ENCODE measurements at places on chromosomes 3 and 15.

- no peak for DNase-seq
Observed at GRCh38 chr15:66157507-66157906, 96.0 kb downstream of the MEGF11 start.

- DNase-seq, result no peak
Observed at GRCh38 chr15:50365570-50365969, 10.6 kb upstream of the GABPB1 start.

DNA sequence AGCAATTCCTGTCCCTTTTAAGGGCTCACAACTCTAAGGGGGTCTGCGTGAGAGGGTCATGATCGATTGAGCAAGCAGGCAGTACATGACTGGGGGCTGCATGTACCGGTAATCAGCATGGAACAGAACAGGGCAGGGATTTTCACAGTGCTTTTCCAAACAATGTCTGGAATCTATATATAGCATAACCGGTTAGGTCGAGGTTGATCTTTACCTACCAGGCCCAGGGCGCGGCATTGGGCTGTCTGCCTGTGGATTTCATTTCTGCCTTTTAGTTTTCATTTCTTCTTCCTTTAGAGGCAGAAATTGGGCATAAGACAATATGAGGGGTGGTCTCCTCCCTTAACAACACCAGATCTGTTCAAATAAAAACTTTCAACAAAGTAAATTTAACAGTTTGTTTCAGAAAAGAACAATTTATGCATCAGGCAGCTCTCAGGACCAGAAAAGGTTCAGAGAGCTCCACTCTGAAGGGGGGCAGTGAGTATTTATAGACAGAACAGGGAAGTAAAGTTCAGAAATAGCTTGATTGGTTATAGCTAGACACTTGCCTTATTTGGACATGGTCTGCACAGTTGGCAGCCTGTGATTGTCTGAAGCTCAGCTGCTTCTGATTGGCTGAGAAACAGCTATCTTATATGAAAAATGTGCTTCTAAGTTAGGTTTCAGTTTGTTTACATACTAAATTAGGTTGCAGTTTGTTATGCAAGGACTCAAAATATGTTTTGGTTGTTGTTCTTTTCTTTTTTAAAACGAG, 17.2 kb upstream of the B4GALT4 start:
- DNase-seq, result no peak

GRCh38 chr3:94137377-94137776, 74.5 kb downstream of the NSUN3 start:
- DNase-seq, result no peak

DNA sequence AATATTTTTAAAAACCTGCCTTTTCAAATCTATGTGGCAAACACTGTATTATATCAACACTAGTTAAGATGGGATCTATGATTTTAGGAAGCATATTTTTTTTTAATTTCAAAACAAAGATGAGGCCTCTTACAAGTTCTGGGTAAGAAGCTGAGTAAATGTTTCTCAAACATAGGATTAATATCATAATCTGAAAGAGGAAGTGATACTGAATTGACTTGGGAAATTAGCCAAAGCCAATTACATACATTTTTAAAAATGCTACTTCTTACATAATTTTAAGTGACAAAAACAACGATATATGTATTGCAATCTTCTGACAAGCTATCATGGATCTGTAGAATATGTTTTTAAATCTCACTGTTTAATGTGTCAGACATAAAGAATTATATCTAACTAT, 135.1 kb upstream of the UBP1 start:
- DNase-seq, result no peak

DNA sequence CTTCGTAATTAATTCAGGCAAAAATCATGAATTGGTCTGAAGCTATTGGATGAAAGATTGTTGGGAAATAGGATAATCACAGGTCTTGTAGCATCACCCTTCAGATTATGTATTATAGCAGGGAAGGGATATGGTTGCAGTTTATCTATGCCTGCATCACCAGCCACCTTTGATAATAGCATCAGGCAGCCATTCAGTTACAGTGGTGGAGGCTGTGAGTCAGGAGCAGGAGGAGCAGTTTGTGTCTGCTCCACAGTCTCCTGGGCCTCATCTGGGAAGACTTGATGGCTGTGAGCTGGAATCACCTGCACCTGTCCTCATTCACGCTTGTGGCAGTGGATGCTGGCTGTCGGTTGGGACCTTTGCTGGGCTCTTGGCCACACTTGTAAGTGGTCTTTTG, 104.3 kb upstream of the PLXNA1 start:
- DNase-seq, result no peak

GRCh38 chr3:159988617-159989271, at the start of gene IL12A:
IL12A (plus strand) TSS chr3:159988835.
- DNase-seq, result peak; percentile 88

GRCh38 chr3:185657691-185658503, 71.8 kb downstream of the SENP2 start:
- no peak for DNase-seq

GRCh38 chr3:158127250-158128219, 17.6 kb downstream of the RSRC1 start:
- DNase-seq, result no peak

DNA sequence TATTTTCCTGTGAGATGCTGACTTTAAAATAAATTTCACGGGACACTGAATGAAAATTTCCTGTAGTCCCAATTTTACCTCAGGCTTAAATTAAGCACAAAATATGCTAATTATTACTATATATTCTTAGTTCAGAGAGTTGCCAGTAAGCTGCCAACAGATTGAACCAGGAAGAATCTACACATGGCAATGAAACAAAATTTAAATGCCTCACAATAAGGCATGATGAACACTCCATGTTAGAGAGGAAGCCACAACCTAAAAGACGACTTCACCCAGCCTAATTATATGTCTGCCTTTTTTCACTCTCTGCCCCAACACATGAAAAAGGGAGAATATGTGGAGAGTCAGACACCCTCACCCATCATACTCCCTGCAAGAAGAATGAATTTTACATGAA, 39.7 kb downstream of the DNAAF4 start:
- no peak for DNase-seq

- DNase-seq, result no peak
Observed at GRCh38 chr3:177126015-177126773, 71.1 kb downstream of the TBL1XR1 start.

GRCh38 chr3:193593668-193594030, 641 bp downstream of the OPA1 start:
- DNase-seq, result peak; percentile 66

DNA sequence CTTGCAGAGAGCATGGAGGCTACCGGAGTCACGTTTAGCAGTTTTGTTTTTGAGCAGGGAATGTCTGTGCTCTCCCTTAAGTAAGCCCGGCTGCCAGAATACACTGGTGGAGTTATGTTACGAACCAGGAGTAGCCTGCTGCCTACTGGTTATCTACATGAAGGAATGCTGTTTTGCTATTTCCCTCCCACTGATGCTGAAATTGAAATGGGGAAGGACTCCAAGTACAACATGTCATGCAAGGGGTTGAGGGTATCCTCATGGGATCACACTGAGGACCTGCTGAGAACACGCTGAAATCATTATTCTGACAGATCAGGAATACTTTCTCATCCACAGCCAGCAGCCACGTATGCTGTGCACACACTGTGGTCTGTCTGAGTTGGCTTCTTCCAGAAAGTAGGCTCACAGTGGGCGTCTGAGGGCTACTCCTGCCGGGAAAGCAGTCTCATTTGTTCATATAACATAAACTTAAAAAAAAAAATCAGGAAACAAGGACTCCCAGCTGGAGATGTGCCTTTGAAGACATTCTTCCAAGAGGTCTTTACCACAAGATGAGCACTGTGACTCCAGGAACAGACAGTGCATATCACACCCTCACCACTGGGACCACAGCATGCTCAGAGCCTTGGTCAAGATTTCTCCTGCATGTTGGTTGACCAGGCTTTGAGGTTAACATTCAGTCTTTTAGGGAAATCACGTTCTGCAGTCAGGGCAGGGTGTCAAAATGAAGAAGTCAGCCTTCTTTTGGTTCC, 300.4 kb upstream of the RASGRP1 start:
- no peak for DNase-seq

DNA sequence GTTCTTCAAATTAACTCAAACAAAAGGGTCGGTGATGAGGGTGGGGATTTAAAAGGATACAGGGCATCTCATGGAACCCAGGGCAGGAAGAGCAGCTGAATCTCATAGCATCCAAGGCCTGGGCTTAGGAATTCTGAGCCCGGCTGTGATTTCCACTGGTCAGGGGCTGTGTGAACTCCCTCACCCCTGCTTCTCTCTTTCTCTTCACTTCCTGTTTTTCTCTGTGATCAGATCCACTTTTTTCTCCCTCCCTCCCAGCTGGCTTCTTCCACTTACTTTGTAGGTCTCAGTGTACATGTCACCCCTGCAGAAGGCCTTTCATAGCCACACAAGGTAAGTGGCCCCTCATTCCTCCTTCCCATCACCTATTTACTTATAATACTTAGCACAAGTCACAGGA, 68.2 kb upstream of the CORO2B start:
- no peak for DNase-seq

GRCh38 chr3:13091898-13092611, 18.8 kb upstream of the IQSEC1 start:
- peak; percentile 84 for DNase-seq

- DNase-seq, result no peak
Observed at GRCh38 chr3:61662861-61663260, 101.5 kb downstream of the PTPRG start.

- no peak for DNase-seq
Observed at GRCh38 chr15:40427188-40427587, 13.6 kb upstream of the BAHD1 start.

- DNase-seq, result no peak
Observed at GRCh38 chr15:40096094-40096891, 12.4 kb downstream of the BMF start.

- no peak for DNase-seq
Observed at GRCh38 chr3:169667166-169668071, 3.9 kb upstream of the MECOM start.

DNA sequence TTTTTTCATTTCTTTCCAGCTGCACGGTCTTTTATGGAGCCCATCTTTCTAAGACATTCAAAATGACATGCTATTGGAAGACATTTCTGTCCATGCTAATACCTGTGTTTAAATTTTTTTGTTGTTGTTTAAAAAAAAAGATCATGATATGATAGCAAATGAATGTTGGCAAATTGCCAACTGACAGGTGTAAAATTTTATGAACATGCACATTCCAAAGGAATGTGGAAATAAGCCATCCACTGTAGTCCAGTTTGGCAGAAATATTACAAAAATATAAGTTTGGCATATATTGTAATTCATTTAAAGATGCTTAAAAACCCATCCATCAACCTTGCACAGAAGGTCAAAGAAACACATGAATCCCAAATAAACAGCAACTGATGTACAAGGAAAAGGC, 75.6 kb upstream of the WNT5A start:
- no peak for DNase-seq

- DNase-seq, result peak; percentile 9
Observed at GRCh38 chr3:36876181-36876936, 68.5 kb downstream of the TRANK1 start.

- DNase-seq, result no peak
Observed at GRCh38 chr3:113275929-113276750, 64.8 kb downstream of the BOC start.

DNA sequence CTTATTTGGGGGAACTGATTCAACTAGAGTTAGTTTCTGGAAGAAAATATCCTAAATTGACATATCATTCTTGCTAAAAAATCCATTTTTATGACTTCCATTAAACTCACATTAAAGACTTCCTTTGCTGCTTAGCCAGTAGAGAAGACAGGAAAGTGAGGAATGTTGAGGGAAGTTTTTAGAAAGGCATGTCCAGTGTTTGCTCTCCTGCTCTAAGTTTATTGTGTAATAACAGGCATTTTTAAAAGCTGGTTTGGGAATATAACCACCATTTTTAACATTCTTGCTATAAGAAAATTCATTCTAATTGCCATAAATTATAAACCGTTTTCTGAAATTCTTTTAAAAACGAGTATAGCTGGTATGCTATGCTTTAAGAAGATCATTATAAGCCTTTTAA, 428.0 kb downstream of the RAP2B start:
- no peak for DNase-seq

DNA sequence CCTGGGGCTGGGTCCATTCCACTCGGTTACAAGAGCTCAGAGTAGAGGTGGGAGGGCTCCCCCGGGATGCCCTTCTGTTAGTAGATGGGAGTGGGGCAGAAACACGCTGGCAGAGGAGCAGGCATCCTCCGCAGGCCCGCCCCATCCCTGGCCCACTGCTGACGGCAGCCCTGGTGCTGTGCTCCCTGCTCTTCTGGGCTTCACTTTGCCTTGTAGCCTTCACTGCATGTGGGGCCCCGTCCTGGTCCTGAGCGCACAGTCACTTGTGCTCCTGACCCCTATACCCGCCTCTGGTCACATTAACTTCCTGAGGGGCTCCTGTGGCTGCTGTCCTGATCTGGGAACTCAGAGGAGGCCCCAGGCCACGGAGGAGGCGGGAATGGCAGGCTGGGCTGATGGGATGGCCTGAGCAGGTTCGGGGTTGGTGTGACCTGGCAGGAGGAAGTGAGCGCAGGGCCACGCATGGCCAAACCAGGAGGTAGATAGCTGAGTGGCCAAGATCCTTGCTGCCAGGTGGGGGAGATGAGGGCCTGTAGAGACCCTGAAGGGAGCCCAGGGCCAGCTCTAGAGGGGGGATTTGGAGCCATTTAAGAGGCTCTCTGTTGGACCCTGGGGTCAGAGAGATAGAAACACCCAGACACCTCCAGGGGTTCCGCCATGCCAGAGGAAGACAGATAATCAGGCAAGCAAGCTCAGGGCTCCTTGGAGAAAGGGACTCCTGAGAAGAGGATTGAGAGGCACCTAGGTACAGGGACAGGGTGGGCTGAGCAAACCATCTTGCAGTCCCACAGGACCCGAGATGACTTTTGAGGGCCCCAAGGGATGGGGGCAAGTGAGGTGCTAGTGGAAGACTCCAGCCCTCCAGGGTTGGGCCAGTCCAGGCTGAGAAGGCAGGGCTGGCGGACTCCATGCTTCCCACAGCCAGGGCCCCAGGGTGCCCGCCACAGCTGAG, 92.2 kb upstream of the PRR23E start:
- DNase-seq, result no peak

DNA sequence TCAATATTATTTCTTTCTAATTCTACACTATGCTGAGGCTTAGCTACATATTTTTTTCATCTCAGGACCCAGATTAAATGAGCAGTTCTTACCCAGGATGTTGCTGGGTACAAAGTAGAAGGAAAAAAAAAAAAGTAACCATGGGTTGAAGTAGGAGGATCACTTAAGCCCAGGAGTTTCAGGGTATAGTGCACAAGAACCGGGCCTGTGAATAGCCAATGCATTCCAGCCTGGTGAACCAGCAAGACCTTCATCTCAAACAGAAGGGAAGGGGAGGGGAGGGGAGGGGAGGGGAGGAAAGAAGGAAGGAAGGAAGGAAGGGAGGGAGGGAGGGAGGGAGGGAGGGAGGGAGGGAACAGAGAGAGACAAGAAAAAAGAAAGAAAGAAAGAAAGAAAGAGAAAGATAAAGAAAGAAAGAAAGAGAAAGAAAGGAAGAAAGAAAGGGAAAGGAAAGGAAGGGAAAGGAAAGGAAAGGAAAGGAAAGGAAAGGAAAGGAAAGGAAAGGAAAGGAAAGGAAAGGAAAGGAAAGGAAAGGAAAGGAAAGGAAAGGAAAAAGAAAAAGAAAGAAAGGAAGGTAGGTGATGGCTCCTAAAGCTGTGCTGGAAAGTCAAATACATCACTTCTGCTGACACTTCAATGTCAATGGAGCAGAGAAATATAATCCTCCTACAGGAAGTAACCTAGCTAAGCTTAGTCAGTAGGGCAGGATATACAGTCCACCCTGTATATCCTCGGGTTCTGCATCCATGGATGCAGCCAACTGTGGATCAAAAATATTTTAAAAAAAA, 206.8 kb upstream of the TGFBR2 start:
- no peak for DNase-seq
